ENCODE measurements at places on chromosomes 16 and 17.

DNA sequence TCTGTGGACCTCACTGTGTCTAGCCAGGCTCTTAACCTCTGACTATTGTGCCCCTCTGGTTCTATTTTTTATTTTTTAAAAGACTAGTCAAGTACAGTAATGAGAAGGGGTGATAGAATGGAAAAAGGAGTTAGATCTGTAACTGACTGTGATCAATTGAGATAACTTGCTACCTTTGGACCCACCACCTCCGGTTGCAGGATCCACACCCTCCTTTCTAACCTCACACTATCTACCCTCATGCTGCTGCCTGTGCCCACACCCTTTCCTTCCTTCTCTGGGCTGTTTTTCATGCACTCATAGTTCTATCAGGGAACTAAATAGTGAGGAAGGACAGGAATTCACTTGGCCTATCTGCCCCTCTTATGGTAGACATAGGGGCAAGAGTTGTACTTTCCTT is 172.3 kb downstream of the KATNIP start:
- DNase-seq: no peak

DNA sequence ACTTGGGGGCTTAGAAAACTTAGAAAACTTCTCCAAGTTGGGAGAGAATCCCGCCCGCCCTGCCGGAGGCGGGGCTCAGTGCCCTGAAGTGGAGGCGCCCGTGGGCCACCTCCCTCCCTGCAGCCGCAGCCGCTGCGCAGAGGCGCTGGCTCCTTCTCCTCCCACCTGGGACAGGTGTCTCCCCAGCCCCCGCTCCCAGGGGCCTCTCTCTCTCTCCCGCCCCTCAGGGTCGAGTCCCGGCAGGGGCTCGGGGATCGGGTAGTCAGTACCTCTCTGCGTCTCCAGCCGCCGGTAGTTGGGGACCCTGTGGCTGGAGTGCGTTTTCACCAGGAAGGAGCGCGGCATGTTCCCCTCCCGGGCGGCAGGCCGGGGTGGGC is 257 bp downstream of the SNAI3 start:
- no peak for DNase-seq

GRCh38 chr16:66508914-66509496 is 40.9 kb downstream of the TK2 start:
- no peak for DNase-seq

- no peak for DNase-seq
Measured at GRCh38 chr17:82890339-82890730, 50.5 kb upstream of the ZNF750 start.

DNA sequence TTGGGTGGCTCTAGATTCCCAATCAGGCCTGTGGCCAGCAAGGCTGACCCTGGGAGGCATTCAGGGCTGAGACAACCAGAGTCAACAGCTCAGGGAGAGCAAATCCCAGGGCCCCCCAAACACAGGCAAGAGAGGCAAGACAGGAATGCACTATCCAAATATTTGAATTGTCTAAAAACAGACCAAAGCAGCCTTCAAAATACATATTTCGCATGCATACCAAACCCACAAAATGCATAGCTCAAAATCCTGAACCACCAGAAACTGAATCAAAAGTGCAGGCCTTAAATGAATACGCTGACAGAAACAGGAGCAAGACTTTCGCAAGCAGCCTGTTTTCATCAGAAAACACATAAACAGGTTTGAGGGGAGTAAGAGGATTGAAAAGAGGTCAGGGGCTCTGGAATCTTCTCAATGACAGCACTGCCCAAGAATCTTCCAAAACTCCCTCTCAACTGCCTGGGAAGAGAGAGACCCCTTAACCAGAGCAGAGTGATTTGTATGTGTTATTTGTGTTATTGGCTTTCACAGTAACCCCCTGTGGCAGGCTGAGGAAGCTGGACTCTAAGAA is 213.6 kb upstream of the CDH5 start:
- DNase-seq: peak; percentile 98

DNA sequence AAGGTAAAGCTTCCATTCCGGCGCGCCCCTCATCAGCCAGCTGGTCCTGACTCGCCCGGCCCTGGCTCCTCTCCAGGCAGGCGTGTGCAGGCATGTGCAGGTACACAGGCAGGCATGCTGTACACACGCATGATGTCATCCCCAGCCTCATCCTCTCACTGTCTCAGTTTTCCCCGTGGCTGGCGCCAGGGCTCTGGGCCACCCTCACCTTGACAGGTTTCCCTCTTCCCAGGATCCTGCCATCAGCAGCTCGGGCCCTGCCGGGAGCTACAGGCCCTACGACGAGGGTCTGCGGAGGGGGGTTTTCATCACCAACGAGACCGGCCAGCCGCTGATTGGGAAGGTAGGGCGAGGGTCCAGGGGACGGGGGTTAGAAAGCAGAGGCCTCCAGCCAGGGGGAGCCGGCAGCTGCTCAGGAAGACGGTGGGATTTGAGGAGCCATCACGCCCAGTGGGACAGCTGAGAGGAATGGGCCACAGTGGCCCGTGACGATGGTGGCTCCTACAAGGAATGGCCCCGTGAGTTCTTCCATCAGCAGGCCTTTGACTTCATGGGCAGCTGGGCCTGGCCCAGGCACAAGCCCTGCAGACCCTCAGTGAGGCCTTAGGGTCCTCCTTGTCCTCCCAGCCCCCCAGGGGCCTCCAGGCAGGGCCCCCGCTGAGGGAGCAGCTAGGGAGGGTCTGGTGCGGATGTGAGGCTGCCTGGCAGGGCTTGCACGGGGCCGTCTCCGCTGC is 8.5 kb downstream of the GAA start:
- no peak for DNase-seq

DNA sequence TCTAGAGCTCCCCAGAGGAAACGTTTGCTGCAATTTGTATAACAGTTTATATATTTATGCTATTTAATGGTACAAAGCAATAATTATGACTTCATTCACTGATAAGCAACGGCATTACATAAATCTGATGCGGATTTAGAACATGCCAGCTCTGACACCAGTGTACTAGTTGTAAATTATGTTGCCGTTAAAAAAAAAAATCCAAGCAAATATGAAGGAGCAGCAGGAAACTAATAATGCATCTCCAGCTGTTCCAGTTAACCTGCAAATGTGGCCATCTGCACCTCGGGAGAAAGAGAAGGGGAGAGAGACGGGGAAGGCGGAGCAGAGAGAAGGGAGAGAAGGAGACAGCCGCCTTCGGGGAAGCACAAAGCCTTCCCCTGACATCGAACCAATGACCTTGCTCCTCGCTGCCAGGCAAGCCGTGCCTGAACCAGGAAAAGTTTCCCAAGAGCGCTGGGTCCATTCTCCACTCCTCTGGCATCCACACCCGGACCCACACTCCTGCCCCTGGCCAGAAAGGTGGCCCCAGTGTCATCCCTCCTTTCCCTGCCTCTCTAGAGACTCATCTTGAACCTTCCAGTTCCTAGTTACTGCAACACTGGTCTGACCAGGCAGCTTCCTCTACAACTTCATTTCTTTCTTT is 174.8 kb downstream of the C16orf78 start:
- no peak for DNase-seq

DNA sequence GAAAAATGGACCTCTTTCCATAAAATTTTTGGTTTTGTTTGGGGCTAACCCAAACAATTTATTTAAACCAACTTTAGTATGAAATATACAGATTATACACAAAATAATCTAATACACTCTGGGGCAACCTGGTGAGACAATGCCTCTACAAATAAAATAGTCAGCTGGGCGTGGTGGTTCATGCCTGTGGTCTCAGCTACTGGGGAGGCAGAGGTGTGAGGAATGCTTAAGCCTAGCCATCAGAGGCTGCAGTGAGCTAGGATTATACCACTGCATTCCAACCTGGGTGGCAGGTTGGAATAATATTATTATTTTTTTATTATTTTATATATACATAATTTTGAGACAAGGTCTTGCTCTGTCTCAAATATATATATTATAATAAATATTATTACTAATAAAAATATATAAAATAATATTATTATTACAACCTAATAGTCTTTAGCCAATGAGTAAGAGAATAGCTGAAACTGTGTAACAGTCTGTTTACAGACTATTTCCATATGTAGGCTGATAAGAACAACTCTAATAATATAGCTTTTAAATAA is 50.5 kb downstream of the GLG1 start:
- no peak for DNase-seq

DNA sequence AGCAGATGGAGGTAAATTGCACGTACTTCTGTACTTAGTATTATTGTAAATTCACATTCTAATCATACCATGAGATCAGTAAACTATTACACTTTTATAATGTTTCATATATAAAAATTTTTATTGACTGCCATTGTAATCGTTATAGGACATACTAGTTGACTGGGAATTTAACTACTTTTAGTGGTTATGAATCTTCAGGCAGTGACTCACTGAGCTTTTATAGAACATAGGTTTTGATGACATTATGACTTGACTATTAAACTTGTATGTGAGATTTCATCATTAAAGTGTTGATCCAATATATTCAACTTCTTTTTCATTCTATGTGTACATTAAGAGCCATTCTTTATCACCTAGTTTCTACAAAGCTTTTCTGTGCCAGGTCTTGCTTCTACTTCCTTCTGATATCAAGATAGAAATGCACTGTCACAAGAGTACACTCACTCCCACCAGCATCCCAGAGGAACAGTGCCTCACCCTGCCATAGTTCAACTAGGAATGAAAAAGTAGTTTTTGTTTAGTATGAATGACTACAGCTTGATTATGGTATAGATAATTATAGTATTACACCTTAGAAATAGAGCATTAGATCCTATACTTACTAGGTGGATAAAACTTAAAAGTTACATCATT is 142.4 kb upstream of the RBL2 start:
- DNase-seq: peak; percentile 14

DNA sequence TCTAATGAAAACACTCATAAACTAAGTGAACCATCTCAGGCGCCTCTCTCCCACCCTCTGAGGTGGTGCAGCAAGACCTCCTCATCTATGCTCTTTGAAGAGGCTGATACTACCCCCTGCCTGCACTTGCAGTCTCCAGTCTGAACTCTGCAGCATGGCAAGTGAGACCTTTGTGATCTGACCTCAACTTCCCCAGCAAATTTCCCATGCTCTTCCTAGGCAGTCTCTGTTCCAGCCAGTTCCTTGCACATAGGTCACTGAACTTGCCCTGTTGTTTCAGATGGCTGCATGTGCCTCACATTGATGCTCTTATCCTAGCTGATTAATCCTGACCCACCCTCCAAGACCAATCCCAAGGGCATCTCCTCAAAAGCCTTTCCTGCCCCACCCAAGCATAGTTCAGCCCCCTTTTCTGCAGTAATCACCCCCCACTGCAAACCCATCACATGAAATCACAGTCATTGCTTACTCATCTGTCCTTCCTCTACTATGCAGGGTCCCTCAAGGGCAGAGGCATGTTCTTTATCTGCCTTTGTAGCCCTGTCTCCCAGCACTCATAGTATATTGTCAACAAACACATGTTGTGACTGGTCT is 42.0 kb downstream of the TBX21 start:
- DNase-seq: no peak

GRCh38 chr16:8727131-8727806 is 52.9 kb downstream of the ABAT start:
- no peak for DNase-seq

DNA sequence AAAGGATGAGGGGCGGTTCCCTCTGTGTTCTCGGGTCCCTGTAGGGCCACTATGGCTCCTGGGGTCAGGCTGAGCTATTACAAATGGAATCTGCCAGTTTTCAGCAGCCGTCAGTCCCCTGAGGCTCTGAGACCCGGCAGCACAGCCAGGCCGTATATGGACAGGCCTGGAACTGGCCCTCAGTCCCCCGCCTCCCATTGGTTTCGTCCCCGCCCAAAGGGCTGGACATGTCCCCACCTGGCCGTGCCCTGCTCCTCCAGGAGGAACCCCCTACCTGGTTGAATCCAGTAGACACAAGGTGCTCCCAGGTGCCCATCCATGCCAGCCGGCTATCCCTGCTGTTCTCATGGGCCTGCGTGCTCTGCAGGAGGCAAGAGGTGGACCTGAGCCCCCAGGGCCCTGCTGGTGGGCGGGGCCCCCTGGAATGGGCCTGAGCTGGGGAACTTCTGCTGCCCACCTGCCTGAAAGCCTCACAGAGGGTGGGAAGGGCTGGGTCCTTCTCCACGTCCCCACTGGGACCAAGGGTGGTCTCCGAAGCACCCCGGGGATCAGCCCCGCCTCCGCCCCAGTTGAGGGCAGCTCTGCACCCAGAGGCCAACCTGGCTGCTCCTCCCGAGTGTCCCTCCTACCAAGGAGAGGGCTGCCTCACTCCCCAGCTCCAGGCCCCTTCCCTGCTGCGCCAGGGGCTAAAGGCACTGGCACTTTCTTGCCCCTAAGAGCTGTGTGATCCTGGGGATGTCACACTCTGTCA is 16.8 kb downstream of the VASN start:
- DNase-seq: no peak

GRCh38 chr17:35081638-35082037 is 18.1 kb upstream of the RFFL start:
- no peak for DNase-seq

DNA sequence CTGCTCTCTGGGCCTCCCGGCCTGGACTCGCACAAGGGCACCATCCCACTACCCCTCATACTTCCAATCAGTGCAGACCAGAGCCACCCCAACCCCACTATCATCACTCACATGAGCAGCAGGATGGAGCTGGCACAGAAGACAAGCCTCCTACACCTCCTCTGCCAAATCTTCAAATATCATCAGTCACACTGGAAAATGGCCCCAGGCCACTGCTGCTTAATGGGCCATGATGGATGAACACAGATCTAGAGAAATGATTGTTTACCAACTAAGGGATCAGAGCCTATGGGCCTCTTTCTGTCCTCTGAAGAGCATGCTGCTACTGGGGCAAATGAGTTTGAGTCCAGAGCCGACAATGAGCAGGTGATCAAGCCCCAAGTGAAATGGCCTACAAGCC is 165.5 kb downstream of the GRIN2A start:
- no peak for DNase-seq

DNA sequence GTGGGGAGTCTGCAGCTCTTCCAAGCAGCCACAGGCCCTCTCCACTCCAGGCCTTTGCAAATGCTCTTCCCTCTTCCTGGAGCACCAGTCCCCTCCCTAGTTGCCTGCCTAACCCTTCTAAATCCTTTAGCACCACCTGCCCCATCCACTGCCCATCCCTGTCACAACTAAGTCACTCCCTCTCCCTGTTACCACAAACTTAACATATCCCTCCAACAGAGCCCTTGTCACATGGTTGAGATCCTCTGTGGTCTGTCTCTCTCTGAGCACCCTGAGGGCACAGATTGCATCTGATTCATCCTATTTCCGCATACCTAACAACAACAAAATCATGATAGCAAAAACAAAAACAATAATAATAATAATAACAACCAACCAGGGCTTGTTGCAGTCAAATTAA is 11.0 kb upstream of the BEAN1 start:
- no peak for DNase-seq

GRCh38 chr16:18948372-18949020 is 22.3 kb upstream of the SMG1 start:
- no peak for DNase-seq

DNA sequence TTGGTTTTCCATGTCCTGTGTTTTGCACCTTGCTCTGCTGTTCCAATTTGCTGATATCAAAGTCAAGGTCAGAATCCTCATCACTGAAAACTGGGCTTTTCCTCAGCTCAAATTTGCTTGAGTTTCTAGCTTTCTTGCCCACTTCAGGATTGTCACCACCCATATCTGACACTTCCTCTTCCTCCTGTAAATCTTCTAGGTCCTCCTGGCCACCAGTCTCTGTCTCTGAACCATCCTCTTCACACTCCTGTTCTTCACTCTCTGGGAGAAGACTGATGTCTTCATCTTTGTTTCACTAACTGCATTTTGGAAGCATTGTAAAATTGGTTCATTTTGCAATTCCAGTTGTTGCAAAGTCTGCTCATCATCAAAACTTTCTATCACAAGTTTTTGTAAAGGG is 63.4 kb upstream of the RBL2 start:
- no peak for DNase-seq

- DNase-seq: no peak
Measured at GRCh38 chr17:79633993-79634813, 23.4 kb upstream of the RBFOX3 start.

GRCh38 chr17:72697602-72698146 is 394.8 kb downstream of the SLC39A11 start:
- DNase-seq: no peak
